ENCODE measurements at places on chromosomes 7 and 10.
A peak's percentile ranks its signal among the peaks of the same experiment; 100 is the strongest.

DNA sequence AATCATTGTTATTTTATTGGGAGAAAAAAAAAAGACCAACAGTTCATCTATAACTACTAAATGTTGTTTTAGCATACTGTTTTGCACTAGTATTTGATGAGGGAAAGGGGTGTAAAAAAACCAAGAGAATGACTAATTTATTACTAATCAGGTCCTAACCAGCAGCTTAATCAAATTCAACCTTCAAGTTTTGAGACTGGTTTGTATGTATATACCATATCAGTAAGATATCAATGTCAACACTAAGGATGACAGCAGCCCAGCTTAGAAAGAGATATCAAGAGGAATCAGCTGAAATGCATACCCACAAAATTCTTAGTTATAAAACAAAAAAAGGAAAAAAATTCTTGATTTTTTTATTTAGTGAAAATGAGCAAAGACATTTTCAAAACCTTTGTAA lies 122.6 kb downstream of the KMT2C start:
- peak; percentile 1 for DNase-seq

GRCh38 chr10:110539091-110539490 lies 28.4 kb upstream of the SMC3 start:
- no peak for DNase-seq

GRCh38 chr7:53214463-53214862 lies 179.0 kb downstream of the POM121L12 start:
- DNase-seq, result no peak

DNA sequence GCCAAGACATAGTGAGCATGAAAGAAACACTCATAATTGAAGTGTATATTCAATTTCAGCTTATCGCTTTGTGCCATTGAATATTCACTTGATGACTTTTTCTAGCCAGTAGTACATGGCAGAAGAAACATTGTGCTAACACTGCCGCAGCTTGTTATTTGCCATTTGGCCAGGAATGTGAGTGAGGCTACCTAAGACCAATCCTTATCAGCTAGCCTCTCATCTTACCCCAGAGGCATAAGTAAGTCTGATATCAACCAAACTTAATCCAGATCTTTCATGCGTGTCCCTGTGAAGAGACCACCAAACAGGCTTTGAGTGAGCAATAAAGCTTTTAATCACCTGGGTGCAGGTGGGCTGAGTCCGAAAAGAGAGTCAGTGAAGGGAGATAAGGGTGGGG lies 586.0 kb upstream of the MBL2 start:
- no peak for DNase-seq

DNA sequence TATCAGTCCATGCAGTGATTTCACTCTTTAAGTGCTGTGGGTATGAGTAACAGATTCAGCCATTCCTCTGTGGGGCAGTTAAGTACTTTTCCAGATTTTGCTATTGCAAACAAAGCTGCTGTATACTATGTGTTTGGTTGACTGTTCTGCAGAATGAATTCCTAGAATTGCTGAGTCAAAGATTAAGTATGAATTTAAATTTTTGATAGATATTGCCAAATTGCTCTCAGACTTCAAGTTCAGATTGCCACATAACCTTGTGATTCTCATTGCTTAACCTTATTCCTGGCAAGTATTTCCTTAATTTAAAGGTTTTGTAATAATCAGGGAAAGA lies 21.6 kb upstream of the SAR1A start:
- DNase-seq, result no peak

DNA sequence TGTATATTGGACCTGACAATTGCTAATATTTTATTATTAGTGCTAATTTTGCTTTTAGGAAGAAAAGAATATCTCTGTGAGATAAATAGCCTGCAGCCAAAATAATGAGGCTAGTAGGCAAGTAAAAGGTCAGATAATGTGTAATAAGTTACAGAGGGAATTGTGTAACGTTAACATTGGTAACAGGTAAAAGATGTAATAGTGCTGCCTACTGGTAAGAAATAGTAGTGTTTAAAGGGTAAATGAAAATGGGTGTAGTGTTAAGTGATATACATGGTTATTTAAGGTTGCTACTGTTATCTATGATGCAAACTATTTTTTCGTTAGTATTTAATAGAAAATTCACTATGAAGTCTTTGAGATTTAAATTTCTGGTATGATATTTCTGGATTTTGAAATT lies 9.2 kb upstream of the FOXP2 start:
- DNase-seq, result no peak
